ENCODE measurements at places on chromosomes 3 and 15.

DNA sequence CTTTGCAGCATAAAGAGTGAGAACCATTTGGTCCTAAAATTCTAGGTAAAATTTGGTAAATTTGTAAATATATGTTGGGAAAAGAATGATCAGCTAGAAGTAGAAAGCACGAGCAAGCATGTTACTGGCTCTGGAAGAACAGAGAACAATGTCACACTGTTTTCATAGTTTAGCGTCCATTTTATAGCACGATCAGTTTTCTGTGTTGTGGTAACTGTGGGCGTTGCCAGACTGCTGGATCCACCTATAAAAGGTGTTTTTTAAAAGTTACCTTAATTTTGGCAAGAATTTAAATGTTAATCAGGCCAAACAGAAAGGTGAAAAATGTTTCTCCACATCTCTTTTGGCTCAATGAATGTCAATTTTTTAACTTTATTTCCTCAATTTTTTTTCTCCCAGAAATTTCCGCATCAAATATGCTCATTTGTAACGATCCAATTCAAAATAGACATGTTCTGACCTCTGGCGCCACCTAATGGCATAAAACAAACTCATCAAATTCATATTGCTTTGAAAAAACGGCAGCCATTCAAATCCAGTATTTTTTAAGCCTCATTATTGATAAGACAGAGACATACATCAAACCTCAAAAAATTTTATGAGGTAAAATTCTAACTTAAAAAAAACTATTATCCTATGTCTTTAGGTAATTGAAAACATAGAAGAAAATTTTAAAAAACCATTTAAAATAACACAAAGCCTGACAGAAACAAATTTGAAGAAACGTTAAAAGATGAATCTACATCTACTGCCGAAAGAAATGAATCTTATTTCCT, 5.5 kb upstream of the GP5 start:
- DNase-seq, result peak; percentile 28

DNA sequence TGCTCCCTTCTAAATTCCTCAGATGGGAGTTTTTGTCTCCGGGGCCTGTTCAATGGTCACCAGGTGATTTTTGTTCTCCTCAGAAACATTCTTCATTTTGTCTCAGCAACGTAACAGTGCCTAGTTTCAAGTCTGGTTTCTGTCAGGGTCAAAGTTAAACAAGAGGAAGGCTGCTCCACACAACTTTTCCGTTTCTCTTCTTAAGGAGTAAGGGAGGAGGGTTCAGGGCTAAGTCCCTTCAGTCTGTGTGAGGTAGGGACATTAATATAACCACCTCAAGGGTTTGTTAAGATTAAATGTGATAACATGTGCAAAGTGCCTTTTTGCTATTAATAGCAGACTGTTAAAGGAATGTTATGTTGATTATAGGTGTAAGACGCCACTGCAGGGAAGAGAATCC, 41.8 kb downstream of the HOMER2 start:
- no peak for DNase-seq

- DNase-seq, result no peak
Observed at GRCh38 chr3:9201266-9201665, 48.2 kb downstream of the SRGAP3 start.

DNA sequence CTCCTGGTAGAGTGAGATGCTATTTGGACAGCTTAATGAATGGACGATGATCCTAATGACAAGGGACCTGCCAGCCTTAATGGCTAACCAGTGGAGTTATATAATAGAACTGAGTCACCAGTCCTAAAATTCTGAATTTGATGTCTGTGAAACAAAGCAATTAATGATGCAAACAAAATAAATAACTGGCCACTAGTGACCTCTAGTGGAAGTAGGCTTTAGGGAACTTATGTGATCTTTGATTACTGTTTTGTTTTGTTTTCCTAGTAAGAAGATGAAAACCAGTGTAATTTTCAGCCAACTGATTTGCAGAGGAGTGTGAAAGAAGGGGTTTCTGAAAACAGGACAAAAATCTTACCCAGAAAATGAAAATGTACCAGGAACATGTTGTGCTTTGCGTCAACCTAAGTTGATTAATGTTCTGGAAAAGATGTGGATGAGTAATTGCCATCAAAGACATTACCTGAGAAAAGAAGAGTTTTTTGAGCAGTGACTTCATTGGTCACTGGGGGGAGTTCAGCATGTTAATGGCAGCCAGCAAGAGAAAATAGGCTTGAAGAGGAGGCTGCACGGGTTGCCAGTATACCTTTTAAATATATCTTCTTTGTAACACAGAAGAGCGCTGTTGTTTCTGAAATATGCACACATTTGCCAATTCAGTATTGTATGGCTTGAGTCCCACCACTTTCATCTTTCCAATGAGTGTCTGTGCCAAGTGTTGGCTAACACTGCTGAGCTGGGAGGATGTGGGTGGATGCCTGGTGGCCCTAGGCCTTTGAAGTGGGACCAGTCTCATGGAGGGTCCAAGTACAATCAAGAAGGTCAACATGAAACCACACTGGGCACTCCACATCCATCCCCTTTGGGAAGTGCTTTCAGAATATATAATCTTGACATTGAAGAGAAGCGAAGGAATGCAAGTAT, 9.3 kb downstream of the VEPH1 start:
- no peak for DNase-seq

GRCh38 chr3:113754494-113755159, 7.8 kb downstream of the ATP6V1A start:
- DNase-seq, result no peak

DNA sequence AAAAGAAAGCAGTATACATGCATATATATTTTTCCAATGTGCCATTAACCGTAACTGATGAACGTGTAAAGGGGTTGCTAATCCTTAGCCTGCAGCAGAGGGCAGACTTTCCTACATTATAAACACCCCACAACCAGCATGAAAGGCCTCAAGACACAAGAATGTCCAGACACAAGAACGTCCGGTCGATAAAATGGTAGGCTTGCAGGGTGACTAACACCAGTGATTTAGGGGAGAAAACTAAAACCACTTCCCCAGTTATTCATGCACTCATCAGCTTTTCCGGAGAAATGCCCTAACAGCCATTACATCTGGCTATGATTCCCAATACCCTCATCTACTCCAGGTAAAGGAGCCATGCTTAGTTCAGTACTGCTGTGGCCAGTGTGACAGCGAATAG, 57.4 kb downstream of the LRTM1 start:
- DNase-seq, result no peak

DNA sequence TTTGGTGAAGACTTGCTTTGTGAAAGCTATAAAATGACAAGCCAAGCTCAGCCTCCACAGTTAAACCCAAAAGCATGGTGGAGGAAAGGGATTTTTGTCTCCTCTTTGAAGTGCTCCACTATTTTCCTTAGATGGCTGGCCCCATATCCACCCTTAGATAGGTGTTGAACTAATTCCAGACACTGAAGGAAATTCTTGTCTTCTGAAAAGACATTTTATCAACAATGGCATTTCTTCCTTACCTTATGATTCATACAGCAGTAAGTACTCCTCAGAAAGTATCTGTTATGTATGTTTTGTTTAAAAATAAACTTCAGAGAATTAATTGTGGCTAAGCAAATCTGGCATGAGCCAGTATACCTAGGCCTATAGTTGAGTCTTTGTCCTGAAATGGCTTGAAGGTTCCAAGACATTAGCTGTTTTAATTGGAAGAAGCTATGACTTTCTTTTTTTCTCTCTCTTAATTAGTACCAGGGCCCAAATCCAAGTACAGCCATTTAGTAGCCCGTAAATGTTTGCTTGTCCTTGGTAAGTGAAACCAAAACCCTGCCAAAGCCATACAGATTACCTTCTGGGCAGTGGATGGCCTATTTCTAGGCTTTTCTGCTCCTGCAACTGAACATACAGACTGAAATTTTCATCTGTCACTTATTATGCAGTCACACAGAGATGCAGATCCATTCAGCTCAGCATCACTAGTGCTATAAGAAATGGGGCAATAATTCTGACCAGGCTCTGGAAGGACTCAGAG, 5.1 kb upstream of the BFSP2 start:
- DNase-seq, result no peak

GRCh38 chr3:61871644-61872043, 310.3 kb downstream of the PTPRG start:
- DNase-seq, result no peak

- no peak for DNase-seq
Observed at GRCh38 chr3:105661461-105661860, 207.4 kb downstream of the CBLB start.

DNA sequence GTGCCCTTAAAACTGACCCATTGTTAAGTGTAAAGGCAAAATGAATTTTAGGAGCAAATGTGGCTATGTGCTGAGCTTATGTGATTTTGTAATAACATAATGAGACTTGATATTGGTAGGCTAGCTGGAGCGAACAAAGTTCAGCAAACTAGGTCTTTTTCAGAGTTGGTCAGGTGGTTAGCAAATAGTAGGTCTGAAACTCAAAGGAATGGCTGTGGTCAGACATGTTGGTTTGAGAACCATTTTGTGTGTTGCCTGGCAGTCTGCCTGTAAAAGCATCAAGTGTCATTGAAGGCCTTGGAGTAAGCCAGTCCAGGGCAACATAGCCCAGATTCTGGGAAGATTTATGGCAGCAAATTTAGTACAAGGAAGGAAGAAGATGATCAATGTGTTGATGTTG, 16.4 kb downstream of the FBXO22 start:
- DNase-seq, result no peak

DNA sequence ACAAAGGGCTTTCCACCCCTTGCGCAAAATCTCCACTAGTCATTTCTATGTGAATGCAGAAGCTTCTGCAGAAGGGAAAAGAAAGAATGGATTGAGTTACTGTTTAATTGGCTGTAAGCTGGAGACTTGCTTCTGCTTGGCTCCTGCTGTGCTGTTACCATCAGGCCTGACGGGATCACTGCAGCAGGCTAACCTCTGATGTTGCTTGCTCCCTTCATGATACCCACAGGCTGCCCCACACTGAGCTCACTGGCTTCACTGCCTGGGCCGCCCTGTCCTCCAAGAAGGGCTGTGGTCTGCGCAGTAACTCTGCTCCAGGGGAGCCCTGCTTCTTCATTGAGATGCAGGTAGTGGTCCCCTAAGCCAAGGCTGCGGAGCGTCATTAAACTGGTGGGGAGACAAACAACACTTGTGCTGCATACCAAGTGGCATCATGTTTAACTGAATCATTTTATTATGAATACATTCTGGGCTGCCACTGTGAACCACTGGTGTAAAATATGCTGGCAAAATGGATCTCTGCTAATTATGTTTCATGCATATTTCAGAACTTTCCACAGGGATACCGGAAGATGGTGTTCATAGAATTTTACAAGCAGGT, 78.6 kb downstream of the WDR49 start:
- DNase-seq, result no peak

GRCh38 chr3:96449803-96450202, 364.6 kb upstream of the EPHA6 start:
- no peak for DNase-seq

- no peak for DNase-seq
Observed at GRCh38 chr15:90529011-90529370, 732 bp upstream of the CRTC3 start.

- DNase-seq, result no peak
Observed at GRCh38 chr3:128293930-128294329, 140.6 kb downstream of the EEFSEC start.

DNA sequence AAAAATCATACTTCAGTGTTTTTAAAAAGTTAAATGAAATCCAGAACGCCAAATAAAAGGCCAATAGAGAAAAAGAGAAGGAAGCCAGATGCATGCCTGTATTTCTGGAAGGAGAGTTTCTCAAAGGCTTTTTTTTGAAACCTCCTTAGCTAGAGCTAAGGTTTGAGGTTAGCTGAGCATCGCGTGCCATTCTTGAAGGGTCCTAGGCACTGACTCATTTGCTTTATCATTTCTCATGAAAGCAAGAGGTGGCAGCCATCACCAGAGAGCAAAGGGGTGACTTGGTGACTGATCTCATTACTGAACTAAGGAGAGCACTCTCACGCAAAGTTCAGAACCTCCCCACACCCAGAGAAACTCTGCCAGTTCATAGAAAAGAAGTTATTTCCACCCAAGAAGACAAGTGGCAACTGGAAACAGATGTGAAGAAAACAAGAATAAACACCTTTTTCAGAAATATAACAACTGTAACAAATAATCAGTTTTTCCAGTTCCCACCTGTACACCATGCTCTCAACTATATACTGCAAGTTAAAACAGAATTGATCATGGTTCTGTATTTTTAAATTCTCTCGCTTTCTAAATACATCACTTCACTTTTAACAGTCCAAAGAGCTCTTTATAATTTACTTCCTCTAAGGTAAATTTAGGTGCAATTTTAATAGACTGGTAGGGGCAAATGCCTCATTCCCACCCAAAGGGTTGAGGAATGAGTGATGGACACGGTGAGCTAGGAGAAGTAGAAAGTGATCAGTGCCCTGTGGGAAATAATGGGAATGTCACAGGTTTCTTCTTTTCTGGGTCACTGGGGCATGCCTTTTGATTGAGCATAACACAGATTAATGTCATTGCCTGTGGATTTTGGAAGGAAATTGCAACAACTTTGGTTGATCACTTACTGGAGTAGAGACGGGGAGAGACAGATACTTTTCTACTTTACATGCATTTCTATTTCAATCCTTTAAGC, 24.7 kb downstream of the GPR15 start:
- no peak for DNase-seq

GRCh38 chr3:101377796-101378195, 57.4 kb upstream of the IMPG2 start:
- DNase-seq, result no peak

DNA sequence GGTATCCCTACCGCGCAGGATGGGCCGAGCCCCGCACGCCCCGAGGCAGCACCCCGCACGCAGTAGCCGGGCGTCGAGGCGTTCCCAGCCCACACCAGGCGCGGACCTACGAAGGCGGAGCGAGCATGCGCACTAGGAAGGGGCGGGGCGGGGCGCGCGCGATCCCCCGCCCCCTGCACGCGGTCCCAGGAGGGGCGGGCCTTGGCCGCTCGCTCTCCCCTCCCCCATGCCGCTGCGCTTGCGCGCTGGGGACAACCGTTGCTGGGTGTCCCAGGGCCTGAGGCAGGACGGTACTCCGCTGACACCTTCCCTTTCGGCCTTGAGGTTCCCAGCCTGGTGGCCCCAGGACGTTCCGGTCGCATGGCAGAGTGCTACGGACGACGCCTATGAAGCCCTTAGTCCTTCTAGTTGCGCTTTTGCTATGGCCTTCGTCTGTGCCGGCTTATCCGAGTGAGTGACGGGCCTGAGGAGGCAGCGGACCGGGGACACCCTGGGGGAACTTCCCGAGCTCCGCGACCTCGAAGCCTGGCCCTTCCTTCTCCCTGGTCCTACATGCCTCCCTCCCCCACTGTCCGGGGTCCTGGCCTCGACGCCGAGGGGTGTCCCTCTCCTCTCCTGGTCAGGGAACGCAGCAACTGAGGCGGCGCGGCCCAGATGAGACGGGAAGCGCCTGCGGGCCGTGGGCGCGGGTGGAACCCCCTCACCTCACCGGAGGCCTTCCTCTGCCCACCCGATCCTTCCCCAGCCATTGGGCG, at the start of gene SPESP1:
SPESP1 (plus strand) TSS at position 258 of the 755 bp plus-strand sequence; CDS start at position 387, 129 bp downstream.
- DNase-seq, result no peak

- DNase-seq, result no peak
Observed at GRCh38 chr3:104244680-104245220, 1122.0 kb upstream of the ALCAM start.

Data from HL-60 (cell line).